Karpas-422 (cell line): ENCODE measurements at places on chromosomes 3 and 15.

DNA sequence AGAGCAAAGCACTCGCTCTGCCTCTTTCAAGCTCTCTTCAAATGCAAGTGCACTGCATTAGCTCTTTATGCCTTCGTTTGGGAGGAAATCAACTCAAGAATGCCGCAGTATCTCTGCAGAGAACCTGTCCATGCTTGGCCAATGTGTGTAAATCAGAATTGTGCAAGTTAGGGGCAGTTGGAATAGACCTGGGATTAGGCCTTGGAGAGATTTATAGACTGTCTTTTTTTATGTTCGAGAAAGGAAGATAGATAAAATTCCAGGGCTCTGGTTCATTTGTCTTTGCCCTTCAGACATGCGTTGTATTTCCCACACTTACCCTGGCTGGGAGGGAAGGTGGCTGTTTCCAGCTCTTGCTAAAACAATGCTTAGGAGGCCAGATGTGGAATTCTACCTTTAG is 163.7 kb downstream of the MOBP start:
- DNase-seq = no peak

- peak; percentile 81 for DNase-seq
Observed at GRCh38 chr15:68783226-68784058, 37.3 kb downstream of the ANP32A start.

DNA sequence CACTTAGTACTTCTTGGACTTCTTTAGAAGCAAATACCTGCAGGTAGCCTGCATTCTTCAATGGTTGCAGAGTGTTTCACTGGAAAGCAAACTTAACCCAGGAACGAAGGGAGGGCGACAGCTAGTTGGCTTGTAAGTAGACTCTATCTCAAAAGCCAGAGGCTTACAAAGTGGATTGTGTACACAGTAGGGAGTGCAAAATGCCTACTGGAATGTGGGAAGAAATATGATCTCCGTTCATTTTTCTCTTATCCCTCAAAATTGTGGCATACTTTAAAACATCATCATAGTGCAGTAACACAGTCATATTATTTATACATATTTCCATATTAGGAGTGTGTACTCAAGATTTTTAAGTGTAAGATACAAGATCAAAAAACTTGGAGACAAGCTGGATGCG is 155.7 kb downstream of the LIPC start:
- DNase-seq = no peak

DNA sequence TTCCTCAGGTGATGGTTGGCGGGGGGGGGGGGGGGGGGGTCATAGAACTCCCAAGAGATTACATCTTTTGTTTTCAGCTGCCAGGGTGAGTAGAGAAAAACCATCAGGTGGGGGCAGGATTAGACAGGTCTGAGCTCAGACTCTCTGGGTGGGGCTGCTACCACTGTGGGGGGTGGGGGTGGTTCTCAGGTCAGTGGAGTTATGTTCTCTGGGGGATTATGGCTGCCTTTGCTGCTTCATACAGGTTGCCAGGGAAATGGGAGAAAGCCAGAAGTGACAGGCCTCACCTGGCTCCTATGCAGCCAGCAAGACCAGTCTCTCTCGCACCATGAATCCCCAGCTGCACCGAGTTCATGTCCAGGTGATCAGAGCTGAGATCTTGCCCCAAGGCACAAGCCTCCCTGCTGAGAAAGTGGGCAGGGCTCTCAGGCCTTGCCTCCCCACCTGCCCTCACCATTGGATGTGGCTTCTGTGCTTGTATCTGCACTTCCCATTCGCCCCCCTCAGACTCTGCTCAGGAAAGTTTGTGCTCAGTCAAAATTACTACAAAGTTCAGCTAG is 828.1 kb downstream of the MCTP2 start:
- no peak for DNase-seq

DNA sequence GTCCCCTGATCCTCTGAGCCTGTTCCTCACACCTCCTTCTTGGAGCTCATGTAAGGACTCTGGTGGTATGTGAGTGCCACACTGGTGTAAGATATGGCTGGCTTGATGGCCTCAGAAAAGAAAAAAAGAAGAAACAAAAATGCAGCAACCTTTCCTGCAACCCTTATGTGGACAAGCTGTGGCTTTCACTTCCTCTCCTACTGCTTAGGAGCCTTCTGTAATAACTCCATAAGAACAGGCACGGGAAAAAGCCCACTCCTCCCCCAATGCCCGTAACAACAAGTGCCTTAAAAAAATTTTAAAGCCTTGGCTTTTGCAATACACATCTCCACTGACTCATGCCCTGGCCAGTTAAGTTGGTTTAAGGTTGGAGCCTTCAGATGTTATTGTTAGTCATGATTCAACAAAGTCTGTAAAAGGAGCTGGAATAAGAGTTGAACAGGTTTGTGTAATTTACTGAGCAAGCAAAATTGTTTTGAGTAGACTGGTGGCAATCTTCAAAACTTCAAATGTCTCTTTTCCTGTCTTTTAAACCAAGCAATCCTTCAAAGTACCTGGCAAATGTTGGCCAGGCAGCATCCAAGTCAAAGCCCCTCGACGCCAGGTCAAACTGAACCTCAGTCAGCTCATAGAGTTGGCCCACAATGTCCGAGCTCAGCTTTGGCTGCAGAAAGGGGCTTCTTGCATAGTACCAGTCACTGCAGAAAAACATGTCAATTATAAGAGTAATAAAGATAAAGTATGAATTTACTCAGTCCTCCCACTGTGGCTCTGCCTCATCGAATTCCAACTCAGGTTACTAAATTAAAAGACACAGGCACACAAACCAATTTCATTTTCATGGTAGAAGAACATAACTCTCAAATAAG is 22.9 kb downstream of the FYCO1 start:
- no peak for DNase-seq

DNA sequence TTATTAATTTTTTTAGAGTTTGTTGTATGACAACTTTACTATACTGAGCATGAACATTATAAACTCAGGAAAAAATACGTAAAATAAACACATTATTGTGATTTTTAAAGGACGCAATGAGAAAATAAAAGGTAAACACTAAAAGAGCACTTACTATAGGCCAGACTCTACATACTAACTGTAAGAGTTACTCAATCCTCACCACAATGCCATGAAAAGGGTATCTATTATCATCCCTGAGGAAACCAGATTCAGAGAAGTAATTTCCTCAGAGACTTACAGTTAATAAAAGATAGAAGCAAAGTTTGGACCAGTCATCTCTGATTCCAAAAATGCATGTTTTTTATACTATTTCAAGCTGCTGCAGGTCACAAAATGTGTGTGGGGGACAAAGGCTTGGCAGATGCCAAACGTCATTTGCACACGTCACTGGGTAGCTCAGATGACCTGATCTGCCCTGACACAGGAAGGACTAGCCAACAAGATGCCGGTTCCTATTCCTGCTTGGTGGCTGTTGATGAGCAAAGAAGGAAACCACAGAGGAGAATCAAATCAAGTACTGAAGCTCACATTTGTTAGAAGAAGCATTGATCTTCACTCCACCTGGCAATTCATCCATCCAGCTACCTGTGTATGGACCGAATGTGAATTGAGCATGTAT is 42.3 kb downstream of the KLHL6 start:
- peak; percentile 78 for DNase-seq

GRCh38 chr3:36875397-36875796 is 69.5 kb downstream of the TRANK1 start:
- DNase-seq = no peak

DNA sequence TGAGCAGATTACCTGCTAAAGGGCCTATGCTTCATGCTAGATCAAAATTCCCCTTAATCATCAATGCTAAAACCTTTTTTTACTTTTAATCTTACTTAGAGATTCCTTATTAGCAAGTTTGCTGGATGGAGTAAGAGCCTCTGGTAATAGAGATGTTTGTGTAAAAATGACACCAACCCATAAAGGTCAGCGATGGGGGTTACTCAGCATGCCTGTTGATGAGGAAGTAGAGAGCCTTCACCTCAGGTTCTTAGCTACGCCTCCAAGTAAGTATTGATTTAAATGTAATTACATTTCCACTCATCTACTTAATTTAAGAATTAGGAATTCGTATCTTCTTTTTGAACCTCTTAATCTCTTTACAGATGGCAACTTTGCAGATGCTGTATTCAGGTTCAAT is 38.8 kb downstream of the DNAJC13 start:
- DNase-seq = no peak

GRCh38 chr3:46389306-46389705 is 17.6 kb downstream of the CCR5AS start:
- DNase-seq = no peak

GRCh38 chr15:74727727-74728126 is 2.4 kb upstream of the CYP1A1 start:
- DNase-seq = no peak

DNA sequence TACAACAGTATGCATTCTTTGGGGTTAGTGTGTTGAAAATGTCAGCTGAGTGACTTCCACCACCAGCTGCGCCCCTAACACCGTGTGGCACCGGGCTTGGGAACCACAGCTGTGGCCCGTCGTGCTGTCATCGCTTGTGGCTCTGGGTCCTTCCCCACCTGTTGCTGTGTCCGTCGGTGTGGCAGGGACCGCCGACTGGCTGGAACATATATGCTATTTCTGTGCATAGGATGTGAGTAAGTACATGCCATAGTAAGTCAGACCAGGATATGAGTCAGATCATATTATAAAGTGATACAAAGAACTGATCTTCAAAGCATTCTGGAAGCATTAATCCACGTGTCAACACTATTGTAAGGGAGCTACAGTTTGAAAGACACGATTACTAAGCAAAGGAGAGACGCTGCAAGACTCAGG is 31.9 kb downstream of the EHD4 start:
- no peak for DNase-seq

GRCh38 chr3:120852412-120852811 is 55.6 kb upstream of the STXBP5L start:
- DNase-seq = peak; percentile 68
